EL (cell line): ENCODE measurements at places on chromosomes 6 and 20.

- no peak for DNase-seq
Measured at GRCh38 chr6:82588020-82588419, 224.4 kb downstream of the TPBG start.

DNA sequence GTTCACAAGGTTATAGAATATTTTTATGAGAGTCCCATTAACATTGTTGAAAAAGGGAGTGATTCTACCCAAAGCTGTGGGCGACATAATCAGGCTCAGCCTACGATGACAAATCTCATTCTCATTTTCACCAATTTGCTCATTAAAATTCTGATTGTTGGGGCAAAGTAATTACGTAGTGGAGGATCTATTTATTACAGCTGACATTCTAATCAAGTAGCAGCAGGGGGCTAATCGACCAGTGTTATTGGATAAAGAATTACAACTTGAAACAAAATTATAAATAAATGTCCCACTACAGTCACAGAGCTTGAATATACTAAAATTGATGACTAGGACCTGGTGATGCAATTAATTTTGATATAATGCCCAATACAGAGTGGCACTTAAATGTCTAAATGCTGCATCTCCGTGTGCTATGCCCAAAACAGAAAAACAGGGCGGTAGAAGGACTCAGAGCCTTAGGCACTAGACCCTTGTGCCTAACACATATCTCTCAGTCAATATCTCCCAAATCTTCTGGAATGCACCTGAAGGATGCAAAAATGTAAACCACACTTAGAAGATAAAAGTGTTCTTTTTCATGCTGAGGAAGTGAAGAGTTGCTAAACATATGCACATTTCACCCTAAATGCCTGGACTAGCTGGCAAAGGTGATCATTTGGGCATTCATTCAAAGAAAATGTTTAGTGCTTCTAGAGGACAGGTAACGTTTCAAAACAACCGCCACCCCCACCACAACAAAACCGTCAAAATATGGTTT, 88.3 kb downstream of the CD24 start:
- no peak for DNase-seq

DNA sequence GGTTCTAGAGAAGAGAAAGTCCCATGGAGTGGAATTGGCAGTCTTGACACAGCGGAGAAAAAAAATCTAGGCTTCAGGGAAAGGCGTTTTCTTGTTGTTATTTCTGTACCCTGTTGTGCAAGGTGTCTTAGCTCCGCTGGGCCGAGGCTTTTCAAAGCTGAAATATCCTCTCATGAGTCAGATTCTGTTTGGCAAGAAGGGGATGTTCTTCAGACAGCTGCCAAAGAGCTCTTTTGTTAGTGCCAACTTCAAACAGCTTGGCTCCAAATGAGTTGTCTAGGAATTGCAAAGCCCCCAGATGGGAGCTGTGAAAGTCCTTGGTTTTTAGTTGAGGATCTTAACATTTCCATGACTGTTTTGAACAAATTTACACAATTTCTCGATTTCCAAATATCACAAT, 45.6 kb downstream of the LRRN4 start:
- peak; percentile 85 for DNase-seq

GRCh38 chr6:12381587-12381986, 91.4 kb downstream of the EDN1 start:
- DNase-seq, result peak; percentile 39
